ENCODE measurements at places on chromosomes 5 and 9.

- no peak for DNase-seq
Measured at GRCh38 chr5:589588-589987, 22.6 kb upstream of the CEP72 start.

GRCh38 chr5:119378075-119378700 lies 22.4 kb downstream of the TNFAIP8 start:
- no peak for DNase-seq

DNA sequence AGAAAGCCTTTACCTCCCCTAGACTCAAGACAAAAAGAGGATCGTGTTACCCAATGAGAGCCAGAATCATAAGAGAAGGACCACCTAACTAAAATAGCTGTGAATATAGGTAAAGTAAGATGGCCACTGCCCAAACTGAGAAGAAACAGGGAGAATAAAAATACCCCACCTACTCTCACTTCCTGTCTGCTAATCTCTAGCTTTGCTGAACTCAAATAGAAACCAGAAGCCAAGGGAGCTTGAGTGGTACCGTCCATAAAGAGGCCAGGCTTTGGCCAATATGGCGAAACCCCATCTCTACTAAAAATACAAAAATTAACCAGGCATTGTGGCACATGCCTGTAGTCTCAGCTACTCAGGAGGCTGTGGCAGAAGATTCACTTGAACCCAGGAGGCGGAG lies 123.0 kb upstream of the FST start:
- DNase-seq = no peak

DNA sequence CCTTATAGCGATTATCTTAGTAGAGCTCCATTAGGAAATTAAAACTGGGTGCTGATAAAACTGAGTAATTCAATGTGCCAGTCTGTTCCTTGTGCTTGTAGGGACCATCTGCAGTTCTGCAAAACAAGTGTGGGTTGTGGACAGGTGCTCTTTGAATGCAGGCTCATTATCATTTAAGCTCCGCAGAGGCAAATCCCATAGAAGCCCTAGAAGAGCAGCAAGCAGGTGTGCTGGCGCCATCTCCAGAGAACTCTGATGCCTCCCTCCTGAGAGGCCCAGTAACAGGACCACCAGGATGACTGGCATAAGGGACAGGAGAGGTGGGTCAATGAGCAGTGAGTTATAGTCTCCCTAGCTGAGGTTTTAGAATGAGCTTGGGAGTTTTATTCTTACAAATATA lies 1342.4 kb upstream of the DMAC1 start:
- DNase-seq = no peak

DNA sequence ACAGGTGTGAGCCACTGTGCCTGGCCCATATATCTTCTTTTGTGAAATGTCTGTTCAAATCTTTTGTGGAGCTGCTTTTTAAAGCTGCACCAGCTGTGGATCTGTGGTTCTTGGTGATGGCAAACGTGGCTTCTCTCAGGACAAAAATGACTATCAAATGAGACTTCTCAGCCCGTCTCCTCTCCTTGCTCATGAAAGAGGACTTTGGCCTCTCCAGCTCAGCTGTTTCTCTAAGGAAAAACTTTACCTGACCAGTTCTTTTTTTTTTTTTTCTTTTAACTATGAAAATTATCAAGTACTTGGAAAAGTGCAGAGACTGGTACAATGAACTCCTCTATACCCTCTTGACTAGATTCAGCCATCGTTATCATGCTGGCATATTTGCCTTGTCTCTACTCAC lies 44.8 kb downstream of the RALGPS1 start:
- no peak for DNase-seq

GRCh38 chr9:97984188-97985057 lies 1.3 kb downstream of the ANP32B start:
- DNase-seq = peak; percentile 65

GRCh38 chr9:16475257-16475656 lies 395.2 kb downstream of the BNC2 start:
- no peak for DNase-seq

DNA sequence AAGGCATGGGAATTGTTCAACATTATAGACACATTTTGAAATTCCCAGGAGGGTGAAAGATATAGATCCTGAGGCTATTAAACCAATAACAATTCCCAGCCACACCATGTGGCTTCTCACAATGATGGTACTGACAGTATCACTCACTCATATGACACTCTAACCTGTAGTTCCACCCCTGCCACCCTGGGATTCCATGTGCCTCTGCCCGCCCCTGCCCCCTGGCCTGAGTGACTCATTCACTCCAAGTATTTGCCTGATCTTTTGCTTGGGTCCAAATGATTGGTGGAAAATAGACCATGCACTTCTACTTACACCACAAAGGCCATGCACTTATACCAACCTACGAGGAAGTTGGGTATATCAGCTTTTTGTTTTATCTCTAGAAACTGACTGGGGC lies 305.2 kb upstream of the DAB2 start:
- DNase-seq = no peak

- DNase-seq = no peak
Measured at GRCh38 chr5:55633574-55634208, 78.4 kb downstream of the SLC38A9 start.

DNA sequence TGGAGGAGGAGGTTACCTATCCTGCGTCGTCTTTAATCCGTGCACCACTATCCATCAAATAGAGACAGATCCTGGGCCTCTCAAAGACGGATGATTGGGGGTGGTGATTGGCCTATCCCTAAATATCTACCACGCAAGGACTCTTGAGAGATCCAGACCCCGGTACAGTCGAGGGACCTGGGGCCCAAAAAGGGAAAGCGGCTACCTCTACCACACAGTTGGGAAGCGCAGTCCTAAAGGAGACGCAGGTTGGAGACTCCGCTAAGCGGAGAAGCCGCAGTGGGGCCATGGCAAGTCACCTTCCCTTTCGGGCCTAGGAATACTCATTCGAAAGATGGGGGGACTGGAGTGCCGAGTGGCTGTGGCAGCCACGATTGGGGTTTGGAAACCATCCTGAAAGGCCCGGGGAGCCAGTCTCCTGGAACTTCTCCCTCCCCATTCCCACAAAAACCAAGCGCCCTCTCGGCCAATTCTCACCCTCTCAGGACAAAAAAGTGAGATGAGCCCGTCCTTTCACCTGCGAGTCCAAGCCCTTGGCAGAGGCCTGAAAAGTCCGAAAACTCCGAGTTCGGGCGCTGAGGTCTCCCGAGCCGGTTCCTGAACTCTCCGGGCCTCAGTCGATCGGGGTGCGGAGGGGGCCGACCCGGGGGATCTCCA lies 499 bp upstream of the FOXE1 start:
- no peak for DNase-seq

- no peak for DNase-seq
Measured at GRCh38 chr5:177124486-177124991, 9.0 kb upstream of the NSD1 start.
